ENCODE measurements at places on chromosomes 11 and 22. TPM values are rescaled to one million over a fixed set of nuclear protein-coding genes. Genes with fewer than 3 reads are reported as not detected.

SLC17A6 gene
- not detected for total RNA-seq

CDC42BPG gene
- 16.6 TPM for total RNA-seq

ZP1 gene
- total RNA-seq, result not detected

DRICH1 gene
- not detected for total RNA-seq

CLDN5 gene
- total RNA-seq, result 0.38 TPM

GRCh38 chr11:102318469-102318868 is 1.2 kb downstream of the BIRC3 start:
- no peak for DNase-seq

- DNase-seq, result peak; percentile 0
Measured at GRCh38 chr11:98260983-98261382, 759.8 kb upstream of the CNTN5 start.

- DNase-seq, result peak; percentile 57
Measured at GRCh38 chr11:57432714-57433163, 5.8 kb upstream of the SLC43A3 start.

- no peak for DNase-seq
Measured at GRCh38 chr22:22045571-22046335, 63.2 kb upstream of the TOP3B start.

- no peak for DNase-seq
Measured at GRCh38 chr22:17655289-17655688, 16.7 kb downstream of the BCL2L13 start.

GRCh38 chr22:41668971-41669911 is 19.4 kb downstream of the SNU13 start:
- no peak for DNase-seq

GRCh38 chr11:73121692-73122091 is 20.4 kb downstream of the FCHSD2 start:
- DNase-seq, result no peak

DNA sequence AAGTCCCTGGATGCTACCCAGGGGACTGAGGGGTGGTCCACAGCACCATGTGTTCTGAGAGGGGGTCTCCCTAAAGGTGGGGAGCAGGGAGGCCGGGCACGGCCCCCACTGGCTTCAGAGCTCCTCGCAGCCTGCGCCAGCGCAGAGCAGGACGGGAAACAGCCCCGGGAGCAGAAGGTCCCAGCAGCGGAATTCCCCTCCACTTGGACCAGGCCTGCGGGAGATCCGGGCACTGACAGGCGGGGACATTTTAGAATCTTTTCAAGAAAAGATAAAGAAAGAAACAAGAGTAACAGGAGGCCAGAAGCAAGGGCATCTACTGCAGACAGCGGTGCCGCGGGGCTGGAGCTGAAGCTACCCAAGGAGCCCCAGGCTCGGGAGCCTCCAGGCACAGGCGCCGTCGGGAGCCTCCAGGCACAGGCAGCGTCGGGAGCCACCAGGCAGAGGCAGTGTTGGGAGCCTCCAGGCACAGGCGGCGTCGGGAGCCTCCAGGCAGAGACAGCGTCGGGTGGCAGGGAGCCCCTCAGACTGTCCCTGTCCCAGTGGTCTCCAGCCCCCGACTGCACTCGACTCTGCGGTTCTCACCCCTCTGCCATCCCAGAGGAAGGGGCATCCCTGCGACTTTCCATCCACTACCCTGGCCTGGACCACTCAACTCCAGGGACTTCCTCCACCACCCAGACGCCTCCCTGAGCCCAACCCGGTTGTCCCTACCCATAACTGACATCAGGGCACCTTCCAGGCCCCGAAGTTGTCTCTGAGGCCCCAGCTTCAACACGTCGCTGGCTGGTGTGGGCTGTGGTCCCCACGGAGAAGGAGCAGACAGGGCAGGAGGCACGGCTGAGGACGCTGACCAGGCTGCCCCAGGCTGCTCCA is 211.1 kb downstream of the BRD1 start:
- DNase-seq, result no peak

DNA sequence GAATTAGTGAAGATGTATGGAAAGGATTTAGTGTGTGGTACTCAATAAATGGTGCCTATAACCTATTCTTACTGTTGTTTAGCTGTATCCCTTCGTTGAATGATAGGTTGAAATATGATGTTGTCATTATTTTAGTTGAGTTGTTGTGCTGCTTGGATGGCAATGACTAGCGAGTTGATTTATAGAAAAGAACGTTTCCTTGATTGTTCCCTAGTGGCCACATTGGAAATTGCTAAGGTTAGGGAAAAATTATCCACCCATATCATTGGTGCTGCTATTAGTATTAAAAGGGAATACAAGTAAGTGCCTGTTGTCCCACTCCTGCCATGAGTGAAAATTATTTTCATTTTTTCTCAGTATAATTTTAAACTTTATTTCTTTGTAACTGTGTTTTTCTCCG is 14.5 kb downstream of the EMSY start:
- DNase-seq, result peak; percentile 23

- no peak for DNase-seq
Measured at GRCh38 chr11:16962146-16962545, 52.1 kb downstream of the PLEKHA7 start.

DNA sequence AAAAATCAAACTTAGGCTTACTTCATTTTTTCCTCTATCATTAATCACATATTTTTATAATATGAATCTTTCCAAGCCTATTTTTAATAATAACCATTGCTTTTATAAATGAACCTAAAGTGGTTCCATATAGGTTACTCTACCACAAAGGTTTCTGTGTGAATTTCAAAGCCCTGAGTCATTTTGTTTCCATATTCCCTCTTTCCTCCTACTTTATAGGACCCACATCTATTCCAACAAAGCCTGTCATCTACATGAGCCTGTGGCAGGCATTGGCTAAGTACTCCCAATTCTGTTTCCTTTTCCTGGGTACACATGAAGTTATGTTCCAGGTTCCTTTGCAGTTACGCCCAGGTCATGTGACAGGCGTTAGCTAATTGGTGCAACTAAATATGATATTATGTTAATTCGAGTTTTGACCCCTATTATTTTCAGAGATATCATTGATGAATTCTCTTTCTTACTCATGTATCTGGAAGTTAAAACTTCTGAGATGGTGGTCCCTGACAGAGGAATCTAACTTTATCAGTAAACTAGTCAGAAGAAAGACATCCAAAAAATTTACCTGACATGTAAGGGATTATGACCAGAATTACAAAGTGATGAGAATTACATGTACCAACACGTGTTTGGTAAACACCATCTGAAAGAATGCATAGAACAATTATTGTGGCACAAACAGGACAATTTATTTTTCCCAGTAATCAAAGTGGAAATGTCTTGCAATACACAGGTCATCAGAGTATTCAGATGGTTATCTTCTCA is 1264.0 kb upstream of the CNTN5 start:
- DNase-seq, result peak; percentile 65

DNA sequence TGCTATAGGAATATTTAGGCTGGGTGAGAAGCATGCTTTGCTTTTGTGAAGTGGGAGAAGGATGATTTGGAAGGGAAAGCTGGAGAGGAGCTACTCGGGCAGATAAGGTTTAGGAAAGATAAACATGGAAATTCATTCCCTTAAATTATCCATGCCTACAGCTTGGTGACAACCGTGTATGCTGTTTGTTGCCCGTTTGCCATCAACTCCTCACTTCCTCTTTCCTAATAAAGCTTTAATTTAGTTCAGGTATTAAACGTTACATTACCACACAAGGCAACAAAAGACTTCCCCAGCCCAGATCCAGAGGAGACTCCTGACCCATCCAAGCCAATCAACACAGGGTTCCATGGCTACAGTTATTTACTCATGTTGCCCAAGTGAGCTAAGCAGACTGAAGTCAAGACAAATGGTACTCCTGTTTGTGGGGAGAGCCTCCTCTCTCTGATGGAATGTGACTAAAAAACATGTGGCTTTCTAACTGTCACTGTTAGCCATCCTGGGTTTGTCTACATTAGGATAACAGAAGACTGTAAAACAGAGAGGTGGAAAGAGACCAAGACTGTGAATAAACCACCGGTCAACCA is 101.7 kb upstream of the GRAMD1B start:
- no peak for DNase-seq

GRCh38 chr22:23166841-23167616 is 13.3 kb upstream of the BCR start:
- no peak for DNase-seq

DNA sequence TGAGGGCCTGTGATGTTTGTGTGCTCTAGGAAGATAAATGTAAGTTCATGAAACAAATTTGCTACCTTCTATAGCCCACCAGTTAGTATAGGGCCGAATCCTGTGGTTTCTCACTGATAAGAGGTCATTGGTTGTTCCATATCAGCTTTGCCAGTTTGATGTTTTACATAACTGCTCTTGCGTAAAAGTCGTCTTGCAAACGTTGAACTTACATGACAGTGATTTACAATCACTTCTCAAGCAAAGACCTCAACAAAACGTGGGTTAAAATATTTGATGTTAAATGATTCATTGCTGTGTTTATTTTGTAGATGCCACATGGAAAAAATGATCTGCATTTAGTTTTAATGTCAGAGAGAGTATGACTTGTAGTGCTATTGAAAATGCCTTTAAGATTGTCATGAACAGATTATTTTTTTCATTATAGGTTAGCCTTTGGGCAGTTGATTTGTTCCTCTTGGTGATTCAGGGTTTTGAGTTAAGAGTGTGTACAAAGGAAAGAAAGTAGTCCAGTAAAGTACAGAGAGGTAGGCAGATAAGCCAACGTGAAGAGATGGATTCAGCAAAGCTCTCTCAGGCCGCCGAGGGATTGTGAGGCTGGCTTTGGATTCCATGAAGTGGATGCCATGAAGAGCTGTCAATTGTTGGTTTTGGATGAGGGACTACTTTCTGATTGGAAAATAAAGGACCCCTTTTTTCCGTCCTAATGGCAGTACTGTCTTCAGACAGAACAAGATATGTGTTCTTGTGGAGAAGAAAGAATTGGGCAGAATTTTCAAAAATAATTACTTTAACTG is 2.6 kb downstream of the EWSR1 start:
- DNase-seq, result peak; percentile 35

DNA sequence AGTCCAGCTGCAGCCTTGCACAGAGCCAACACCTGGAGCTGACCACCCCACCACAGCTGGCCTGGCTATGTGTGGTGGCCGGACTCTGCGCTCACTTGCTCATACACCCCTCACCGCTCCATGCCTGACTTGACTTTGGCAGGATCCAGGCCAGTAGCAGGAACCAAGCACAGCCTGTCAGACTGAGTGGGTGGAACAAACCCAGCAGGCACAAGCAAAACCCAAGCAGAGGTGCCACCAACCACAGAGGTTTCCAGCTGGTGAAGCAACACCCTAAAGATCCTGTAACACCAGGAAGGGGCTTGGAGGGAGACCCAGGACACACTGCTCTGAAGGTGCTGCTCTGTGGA is 44.9 kb upstream of the WNT11 start:
- no peak for DNase-seq
